Activated naive CD4-positive, alpha-beta T cell (primary cell): ENCODE measurements at places on chromosomes 1 and 21.

DNA sequence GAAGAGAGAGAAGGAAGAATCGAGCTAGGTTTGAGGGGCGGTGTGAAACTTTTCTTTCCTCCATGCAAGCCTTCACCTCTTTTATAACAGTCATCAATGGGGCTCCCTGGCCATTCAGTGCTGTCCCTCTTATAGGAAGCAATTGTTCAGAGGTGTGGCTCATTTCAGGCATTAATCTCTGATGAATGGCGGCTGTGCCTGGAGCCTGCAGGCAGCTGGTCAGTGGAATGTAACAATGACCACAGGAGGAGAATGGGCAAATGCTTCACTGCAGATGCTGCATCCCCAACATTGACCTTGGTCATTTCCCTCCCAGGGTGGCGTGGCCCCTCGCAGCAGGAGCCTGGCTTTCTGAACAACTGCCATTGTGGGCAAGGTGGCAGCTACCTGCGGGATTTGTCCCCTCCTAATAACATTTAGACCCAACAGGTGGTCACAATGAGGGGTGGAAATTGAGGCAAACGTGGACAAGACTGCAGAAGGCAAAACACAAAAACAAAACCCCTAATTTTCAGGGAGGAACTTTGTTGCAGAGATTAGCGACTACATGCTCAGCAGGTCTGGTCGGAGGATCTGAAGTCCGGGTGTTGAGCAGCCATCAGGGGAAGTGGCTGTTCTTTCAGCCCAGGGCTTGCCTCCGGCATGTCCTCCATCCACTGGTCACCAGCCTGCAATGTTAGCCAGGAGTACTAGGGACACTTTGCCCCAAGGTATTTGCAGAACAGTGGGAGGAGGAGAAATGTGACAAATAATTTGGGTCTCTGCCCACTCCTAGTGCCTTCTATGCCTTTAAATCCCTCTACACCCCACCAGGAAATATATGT, 97.3 kb upstream of the PAXBP1 start:
- no peak for DNase-seq

- no peak for DNase-seq
These were observed 3.1 kb downstream of the KANK4 start for GRCh38 chr1:62316135-62316534.

- DNase-seq = no peak
These were observed 45.1 kb downstream of the ERI3 start for GRCh38 chr1:44310006-44310405.

GRCh38 chr1:227758366-227758765, 23.1 kb downstream of the SNAP47 start:
- no peak for DNase-seq

DNA sequence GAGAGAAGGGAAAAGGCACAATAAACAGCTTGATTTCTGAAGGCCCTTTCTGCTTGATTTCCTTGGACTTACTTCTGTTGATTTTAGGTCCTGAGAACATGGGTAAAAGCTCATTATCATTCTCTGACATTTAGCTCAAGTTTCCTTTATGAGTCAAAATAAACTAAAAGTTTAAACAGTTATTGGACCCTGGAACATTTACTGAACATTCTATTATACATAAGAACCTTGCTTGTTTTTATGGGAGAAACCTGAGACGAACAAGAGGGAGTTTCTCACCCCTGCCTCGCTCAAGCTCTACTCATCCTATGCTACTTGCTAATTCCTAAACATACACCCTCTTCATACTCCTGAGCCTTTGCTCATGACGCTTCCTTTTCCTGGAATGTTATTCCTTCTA, 538.3 kb upstream of the PKN2 start:
- no peak for DNase-seq

DNA sequence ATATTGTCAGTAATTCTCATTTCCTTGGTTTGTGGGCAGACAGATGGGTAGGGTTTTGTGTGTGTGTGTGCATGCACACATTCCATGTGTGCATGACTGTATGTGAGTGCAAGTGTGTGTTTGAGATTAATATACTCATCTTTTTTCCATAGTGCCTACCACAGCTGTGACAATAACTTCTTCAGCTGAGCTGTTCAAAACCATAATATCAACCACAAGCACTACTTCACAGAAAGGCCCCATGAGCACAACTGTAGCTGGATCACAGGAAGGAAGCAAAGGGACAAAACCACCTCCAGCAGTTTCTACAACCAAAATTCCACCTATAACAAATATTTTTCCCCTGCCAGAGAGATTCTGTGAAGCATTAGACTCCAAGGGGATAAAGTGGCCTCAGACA, 149.3 kb downstream of the ADGRL2 start:
- DNase-seq = no peak

DNA sequence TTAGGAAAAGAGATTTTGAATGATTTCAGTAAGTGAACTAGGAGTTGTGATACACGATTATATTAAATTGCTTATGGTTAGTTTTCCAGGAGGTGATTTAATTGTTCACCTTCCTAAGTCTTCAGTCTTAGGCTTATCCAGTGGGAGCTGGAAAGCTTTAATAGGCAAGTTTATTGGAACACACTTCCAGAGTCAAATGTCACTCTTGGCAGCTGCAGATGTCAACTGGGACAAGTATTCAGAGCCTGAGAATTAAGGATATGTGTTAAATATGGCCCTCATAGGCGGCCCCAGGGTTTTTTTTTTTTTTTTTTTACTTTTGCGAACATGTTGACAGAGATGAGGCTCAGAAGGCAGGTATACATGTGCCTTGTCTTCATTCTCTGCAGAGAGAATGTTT, 29.2 kb downstream of the UCK2 start:
- DNase-seq = no peak

GRCh38 chr1:168485048-168485447, 58.7 kb downstream of the XCL2 start:
- DNase-seq = no peak

DNA sequence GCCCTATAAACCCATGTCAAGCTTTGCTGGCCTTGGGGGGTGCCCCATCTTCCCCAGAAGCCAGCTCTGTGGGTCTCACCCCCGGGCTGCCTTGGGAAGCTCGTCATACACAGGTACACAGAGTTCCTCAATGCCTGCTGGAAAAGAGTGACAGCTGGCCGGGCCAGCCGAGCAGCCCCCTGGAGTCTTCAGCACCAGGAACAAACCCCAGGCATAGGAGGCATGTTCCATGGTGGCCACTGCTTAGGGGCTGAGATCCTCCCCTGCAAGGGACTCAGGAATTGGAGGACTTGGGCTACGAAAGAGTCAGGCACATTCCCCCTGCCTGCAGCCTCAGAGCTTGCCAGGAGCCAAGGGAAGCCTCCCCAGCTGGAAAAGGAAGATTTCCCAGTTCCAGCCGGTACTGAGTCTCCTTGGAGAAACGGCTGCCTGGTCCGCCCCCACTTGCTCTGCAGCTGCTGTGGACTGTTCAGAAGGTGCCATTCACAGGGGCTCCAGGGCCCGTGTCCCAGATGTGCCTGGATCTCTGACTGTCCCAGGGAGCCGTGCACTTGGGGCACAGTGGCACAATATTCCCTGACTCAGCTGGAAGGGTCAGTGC, 89.5 kb downstream of the STUM start:
- no peak for DNase-seq

- no peak for DNase-seq
These were observed 3.8 kb downstream of the GPR61 start for GRCh38 chr1:109543283-109543987.
